ENCODE measurements at places on chromosomes 7 and 10. TPM values are rescaled to one million over a fixed set of nuclear protein-coding genes. Genes with fewer than 3 reads are reported as not detected.

DNA sequence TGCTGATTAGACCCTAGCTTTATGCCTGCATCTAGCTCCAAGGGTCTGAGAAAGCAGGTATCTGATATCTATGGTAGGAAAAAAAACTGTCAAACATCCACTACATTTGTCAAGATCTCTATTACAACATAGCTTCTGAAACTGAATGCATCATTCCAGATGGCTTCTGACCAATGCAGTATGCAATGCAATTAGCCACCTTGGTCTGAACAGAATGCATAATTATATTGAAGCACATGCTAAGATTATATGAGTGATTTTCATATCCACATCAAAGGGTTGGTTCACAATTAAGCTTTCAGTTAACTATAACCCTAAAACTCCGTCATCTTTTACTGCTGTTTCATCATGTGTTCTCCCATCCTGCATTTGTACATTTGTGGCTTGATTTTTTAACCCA, 271.4 kb downstream of the POLR1F start:
- no peak overlapping the region for H3K4me3 ChIP-seq
- no peaks in the 10 kb centered on the region for H3K36me3 ChIP-seq
- no peak for DNase-seq
- H3K27ac ChIP-seq = no peak overlapping the region
- H3K4me1 ChIP-seq = peaks cover 8% of the 10 kb centered on the region

Gene GPR15LG
- not detected for total RNA-seq

- peaks cover 26% of the 10 kb centered on the region for H3K27me3 ChIP-seq
- DNase-seq = peak; percentile 69
- H3K4me1 ChIP-seq = peaks cover 18% of the 10 kb centered on the region
- no peaks in the 10 kb centered on the region for H3K36me3 ChIP-seq
- peak overlapping the region; percentile 81 for H3K4me3 ChIP-seq
Measured at GRCh38 chr7:29564496-29565223, 1.0 kb downstream of the PRR15 start.

Gene DDC
- not detected for total RNA-seq

DNA sequence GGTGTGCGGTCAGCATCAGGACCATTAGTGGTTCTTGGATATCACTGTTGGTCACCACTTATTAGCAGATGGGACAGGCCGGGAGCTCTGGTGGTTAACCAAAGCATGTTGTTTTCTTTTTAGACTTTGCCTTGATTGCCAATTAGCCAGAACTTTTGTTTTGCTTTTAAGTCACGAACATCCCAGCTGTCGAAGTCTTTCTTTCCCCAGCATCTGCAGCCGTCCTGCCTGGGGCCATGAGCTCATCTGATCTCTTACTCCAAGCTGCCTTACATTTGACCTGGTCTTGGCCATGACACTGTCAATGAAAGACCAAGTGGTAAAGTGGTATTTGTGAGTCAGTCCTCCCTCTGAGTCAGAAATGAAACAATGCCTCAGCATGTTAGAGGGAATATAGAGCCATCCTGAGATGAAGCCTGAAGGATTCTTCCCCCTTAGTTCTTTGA, 53.9 kb upstream of the CREB5 start:
- no peak for DNase-seq
- H3K4me1 ChIP-seq = no peaks in the 10 kb centered on the region
- no peak overlapping the region for H3K4me3 ChIP-seq
- no peak overlapping the region for H3K27ac ChIP-seq

All from mesothelial cell of epicardium (in vitro differentiated cells).